ENCODE measurements at places on chromosomes 16 and 17.

- peak; percentile 72 for DNase-seq
These were observed 8.6 kb downstream of the ARHGAP17 start for GRCh38 chr16:25006504-25007056.

- no peak for DNase-seq
These were observed 2.0 kb upstream of the RHBDL1 start for GRCh38 chr16:673399-673991.

GRCh38 chr16:2478279-2478678 lies 3.4 kb downstream of the TBC1D24 start:
- DNase-seq = no peak

GRCh38 chr16:769184-769784 lies 8.8 kb downstream of the MSLN start:
- no peak for DNase-seq

GRCh38 chr17:57984261-57984890 lies 3.7 kb downstream of the VEZF1 start:
- DNase-seq = peak; percentile 35

- DNase-seq = peak; percentile 69
These were observed 569 bp upstream of the RABEP2 start for GRCh38 chr16:28925386-28926228.

- DNase-seq = peak; percentile 66
These were observed 439.8 kb downstream of the SOX9 start for GRCh38 chr17:72560303-72561247.

DNA sequence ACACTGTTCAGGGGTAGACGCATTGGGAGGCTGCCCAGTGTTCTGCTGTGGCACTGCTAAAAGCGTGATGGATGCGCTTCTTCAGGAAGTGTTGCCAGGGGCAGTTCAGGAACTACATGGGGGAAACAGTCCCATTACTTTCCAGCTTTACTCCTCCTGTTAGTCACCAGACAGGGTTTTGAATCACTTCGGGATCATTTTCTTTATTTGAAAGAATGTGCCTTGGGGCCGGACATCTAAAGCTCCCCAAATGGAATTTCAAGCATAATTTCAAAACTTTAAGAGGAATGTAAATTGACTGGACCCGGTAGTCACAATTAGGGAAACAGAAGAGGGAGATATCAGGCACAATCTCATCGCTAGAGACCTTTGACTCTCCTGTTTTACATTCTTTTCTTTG lies 1.3 kb upstream of the KRTAP2-1 start:
- no peak for DNase-seq

DNA sequence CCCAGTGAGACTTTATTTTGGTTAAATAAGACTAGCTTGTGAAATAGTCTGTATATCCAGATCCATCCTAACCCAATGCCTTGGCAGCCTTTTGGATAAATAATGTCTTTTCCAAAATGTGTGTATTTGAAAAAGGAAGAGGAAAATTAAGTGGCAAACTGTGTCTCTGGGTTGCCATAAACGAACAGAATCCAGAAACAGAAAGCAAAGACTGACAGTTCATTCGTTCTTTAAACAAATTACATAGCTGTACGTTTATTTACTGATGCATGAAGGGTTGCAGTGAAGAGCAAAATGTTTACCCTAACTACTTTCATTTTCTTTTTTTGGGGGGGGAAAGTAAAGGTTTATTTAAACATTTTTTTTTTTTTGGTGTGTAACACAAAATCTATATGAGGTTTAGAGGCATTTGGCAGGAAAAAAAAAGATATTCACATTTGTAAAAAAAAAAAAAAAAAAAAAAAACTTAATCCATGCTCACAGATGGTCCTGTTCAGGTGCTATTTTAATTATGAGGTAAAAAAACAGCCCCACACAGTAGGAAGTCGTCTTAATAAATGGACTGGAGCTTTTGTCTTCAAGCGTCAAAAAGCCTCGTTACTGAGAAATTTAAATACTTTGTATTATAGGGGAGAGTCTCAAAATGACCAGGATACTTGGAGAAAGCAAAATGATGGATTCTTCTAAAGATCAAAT lies 245.9 kb downstream of the FTO start:
- no peak for DNase-seq

- peak; percentile 26 for DNase-seq
These were observed 42.8 kb downstream of the CDK5R1 start for GRCh38 chr17:32529604-32530003.

- no peak for DNase-seq
These were observed 39.9 kb downstream of the CDH1 start for GRCh38 chr16:68776821-68777485.

DNA sequence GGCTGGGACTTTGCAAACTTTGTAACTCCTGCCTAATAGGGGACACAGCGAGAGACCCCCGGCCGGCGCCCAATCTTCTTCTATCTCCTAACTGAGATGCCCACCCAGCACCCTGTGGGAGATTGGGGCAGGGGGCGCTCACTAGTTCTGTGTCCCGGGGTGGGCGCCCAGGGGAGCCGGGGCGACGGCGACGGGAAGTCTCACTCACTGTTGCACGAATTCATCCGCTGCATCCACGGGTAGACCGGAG lies 3.9 kb upstream of the HOXB5 start:
- DNase-seq = no peak

GRCh38 chr17:34885076-34885475 lies 76.2 kb downstream of the CCT6B start:
- no peak for DNase-seq

DNA sequence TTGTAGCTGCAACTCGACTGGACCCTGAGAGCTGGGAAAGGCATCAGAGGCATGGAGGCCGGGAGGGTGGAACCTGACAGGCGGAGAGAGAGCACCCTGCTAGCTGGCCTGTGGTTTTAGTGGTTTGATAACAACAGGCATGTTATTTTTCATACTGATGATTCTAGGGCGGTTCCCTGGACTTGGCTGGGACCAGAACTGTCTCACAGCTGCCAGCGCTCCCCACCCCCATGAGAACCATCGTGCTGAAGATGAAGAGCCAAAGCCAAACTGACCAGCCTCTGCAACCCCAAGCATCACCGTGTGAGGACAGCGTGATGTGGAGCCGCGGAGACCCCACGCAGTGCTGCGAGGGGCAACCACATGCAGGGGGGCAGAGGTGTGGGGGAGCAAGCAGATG lies 28.5 kb downstream of the MXRA7 start:
- DNase-seq = peak; percentile 78

GRCh38 chr17:16027708-16028584 lies 28.3 kb downstream of the TTC19 start:
- peak; percentile 91 for DNase-seq

DNA sequence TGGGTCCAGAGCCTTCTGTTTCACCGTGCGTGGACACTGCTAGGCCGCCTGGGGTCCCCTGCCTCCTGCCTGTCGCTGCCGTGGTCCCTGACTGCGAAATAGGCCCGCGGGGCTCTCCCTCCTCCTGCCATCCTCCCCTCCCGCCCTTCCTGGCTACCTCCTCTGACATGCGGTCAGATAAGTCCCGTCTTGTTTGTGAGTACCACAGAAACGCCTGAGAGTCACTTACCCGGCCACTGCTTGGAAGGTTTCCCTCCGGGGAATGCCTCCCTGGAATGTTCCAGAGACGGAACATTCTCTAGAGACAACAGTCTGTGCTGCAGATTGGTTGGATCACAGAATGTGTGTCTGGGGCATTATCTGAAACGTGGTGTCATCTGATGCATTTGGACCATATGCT lies 22.7 kb downstream of the CIBAR2 start:
- DNase-seq = peak; percentile 35

DNA sequence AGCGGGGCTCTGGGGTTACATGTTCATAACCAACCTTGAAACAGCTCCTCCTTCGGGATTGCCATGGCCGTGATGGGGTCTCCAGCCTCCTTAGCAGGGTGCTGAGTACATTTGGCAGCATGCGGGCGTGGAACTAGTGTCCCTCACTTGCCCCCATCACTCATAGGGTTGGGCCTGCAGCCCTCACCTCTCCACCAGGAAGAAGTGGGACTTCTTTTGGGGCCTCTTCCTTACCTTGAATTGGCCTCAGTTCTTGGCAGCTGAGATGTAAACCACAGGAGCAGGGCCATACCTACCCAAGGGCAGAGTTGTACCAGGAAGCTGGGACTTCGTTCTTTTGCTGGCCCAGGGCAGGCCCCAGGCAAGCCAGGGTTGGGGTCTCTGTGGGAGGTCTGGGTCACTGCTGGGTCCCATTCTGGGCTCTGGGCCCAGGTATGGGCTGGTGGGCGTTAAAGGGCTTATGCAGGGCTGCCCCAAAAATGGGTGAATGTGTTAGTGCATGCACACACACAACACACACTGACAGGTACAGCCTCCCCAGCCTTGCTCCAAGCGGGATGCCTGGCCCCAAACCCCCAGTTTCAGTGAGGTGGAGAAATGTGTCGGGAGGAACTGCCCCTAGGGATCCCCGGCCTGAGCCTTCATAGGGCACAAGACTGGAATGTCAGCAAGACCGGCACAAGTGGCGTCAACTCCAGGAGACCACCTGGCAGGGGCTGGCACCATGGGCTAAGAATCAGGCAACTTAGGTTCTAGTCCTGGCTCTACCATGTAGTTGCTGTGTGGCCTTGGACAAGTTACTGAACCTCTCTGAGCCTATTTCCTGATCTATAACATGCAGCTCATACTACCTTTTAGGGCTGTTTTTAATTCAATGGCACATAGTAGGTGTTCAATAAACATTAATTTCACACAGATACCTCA lies 3.9 kb upstream of the KRT15 start:
- no peak for DNase-seq

DNA sequence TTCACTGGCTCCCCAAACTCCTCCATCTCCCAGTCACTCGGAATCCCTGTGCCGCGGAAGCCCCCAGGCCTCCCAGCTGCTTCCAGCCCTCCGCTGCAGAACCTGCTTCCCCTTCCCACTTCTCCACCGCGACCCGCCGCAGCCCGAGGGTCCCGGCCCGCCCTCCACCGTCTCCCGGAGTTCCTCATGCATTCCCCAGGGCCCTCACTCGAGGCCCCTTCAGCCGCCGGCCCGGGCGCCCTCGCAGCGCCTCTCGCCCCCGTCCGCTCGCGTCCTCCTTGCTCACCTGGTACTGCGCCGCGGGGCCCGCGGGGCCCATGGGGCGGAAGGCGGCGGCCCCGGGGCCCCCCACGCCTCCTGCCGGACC lies 329 bp downstream of the SMARCD2 start:
- no peak for DNase-seq

DNA sequence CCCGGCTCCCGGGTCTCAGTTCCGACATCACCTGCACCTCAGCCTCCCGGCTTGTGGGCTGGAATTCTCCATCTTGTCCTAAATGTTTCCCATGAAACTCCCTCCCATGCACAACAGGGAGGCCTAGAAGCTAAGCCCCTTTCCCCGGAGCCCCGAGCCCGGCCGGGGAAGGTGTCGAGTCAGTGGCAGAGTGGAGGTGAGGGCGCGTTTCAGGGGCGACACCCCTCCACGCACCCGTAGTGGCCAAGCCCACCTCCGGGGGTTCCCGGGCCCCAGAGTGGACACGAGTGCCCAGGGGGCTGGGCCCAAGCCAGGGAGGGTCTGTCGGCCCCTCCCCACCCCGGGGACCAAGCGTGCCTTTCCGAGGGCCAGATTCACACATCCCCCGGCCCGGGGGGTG lies 25.0 kb upstream of the C1QTNF8 start:
- no peak for DNase-seq

DNA sequence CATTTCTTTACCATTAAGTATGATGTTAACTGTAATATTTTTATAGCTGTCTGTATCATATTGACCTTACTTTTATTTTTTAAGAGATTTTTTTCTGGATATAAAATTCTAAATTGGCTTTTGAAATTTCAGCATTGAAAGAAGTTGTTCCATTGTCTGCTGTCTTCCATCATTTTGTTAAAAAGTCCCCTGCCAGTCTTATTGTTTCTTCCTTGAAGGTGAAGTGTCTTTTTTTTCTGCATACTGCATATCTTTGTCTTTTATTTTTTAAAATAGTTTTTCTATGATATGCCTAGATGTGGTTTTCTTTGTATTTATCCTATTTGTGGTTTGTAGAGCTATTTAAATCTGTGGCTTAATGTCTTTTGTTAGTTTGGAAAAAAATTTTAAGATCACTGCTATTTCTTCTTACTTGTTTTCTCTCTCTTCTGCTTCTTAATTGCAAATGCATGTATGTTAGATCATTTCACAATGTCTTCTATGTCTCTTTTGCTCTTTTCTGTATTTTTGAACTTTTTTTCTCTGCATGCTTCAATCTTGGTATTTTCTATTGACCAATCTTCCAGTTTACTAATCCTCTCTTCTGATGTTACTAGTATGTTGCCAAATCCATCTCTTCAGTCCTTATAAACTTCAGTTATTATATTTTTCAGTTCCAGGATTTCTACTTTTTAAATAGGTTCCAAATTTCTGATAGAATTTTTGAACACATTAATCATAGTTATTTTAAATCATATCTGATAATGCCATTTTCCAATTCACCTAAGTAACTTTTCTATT lies 20.2 kb downstream of the IL21R start:
- no peak for DNase-seq

DNA sequence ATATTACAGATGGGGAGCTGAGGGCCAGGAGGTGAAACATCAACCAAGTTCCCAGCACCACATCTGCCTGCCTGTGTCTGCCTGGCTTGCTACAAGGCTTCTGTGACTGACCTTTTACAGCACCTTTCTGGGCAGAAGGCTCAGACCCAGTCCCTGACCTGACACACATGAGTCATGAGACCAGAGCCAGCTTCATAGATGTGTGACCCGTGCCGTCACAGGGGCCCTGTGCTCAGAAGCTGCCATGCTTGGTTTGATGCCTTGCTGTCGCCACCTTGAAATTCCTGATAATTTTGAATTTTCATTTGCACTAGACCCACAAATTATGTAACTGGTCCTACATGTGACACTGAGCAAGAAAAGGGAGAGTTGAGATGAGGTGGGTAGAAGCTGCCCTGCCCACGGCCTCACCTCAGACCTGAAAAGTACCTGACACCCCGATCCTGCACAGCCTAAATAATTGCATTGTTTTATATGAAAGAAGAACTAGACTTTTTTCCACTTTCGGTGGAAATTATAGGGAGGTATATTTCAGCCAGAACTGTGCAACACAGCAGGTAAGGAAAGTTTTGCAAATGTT lies 13.3 kb upstream of the PECAM1 start:
- DNase-seq = no peak

- no peak for DNase-seq
These were observed 71.2 kb upstream of the GRIN2A start for GRCh38 chr16:10253409-10253808.

DNA sequence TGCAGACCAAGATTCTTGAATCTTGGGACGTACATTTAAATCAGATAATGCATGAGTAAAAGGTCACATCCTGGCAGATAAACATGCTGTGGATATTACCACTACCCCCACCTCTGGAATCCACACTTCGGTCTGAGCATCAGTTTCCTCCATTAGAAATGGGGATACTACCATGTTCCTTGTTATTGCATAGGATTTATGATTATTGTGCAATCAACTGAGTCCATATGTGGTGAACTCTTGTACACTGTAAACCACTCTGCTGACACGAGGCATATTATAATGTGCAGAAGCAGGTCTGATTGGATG lies 108.7 kb downstream of the VAT1L start:
- DNase-seq = peak; percentile 29

DNA sequence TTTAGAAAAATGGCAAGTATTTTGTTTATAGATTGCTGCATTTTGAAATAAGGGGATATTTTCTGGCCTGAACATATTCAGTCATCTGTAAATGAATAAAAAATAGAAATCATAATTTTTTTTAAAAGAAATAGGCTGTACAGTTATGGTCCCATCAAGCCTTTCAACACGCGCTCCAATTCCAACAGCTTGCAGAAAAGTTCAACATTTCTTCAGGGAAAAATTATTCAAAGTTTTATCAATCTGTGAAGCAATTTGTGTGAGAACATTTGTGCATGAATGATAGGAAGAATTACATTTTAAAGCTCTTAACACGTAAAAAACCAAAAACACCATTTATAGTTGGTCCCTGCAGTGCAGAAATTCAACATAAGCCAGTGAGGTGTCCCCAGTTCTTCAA lies 50.7 kb upstream of the SLC25A19 start:
- DNase-seq = no peak

GRCh38 chr16:14502932-14503741 lies 126.9 kb downstream of the PARN start:
- DNase-seq = peak; percentile 63
